D721Med (cell line): ENCODE measurements at places on chromosomes 7 and 10.

DNA sequence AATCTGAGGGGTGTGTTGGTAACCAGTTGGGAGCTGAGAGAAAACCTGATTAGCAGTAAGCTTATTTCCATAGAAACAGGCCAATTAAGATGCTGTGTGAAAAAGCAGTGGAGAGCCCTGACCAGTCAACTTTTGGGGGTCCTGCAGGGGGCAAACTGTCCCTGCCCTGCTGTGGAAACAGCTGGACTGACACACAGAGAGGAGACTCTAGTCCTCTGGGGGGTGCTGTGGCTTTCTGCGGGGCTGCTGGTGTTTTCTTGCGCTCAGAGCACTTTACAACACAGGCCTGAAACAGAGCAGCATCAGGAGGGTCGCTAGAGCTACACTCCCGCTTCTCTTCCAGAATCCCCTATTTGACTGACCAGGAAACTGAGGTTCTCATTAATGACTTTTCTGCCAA, 546.9 kb upstream of the GALNT17 start:
- DNase-seq: no peak

GRCh38 chr7:156964971-156965370, 15.5 kb downstream of the NOM1 start:
- DNase-seq: no peak

DNA sequence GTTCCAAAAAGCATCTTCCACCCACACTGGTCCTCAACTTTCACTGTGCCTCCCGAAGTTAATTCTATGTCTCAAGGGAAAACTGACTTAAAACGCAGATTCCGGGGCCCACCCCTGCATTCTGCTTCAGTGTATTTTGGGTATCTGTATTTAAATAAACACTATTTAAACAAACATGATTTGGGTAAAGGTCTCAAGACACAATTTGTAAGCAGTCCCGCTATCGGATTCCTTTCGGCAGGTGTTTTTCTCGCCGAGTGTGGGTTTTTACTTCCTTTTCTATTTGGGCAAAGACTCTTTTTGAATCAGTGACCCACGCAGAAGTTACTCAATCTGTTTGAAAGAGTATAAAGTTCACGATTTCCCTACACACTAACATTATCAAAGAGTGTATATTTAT, 1.2 kb downstream of the PDIA4 start:
- no peak for DNase-seq

GRCh38 chr10:30527623-30528428, 93.8 kb downstream of the MAP3K8 start:
- no peak for DNase-seq

DNA sequence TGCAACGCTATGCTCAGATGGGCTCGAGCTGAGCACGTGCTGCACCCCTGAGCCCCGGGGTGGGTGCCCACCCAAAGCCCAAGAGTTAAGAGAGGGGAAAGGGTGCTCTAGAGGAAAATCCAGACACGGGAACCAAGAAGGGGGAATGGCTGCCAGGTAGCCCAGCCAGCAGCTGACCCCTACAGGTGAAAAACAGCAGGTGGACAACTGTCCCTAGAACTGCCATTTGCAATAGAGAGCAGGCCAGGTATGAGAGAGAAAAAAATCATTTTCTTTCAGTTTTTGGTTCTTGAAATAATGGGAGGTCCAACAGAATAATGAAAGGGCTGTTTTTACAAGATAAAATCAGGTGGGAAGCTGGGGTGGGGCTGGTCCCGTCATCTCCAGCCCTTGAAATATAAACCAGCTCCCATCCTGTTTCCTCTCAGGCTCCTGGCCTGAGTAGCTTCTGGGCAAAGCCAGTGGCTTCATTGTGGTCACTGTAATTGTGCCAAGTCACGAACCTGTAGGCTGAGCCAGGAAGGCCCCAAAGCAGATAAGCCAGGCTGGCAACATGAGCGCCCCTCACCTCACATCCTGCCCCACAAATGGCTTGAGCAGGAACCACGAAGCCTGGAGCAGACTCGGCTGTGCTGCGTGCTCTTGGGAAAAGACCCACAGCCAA, 257.8 kb downstream of the SNX10 start:
- DNase-seq: no peak
